ENCODE measurements at places on chromosomes 4 and X.

DNA sequence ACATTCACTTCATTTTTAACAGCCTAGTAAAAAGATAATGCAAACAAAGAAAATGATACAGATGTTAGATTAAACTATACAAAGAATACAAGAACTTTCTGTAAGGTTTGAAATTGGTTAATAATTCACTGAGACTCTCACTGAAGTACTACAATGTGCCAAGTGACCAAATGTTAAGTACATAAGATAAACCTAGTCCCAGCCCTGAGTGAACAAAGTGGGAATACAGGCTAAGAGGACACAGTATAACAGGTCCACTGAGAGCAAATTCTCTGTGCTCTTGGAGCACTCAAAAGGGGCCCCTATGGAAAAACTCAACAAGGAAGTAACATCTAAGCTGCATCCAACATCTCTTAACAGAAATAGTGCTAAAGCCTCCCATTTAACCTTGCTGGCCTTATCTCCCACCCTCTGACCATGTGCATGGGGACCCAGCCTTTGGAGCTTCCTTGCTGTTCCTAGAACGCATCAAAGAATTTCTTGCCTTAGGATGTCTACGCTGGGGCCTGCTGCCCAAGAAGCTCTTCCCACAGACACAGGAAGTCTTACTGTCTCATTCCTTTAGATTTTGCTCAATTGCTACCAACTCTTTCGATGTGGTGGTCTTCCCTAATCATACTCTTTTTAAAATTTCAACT is 113.4 kb downstream of the ZAR1 start:
- DNase-seq = no peak

- DNase-seq = no peak
Measured at GRCh38 chr4:131531087-131531486, 1618.0 kb upstream of the PCDH10 start.

DNA sequence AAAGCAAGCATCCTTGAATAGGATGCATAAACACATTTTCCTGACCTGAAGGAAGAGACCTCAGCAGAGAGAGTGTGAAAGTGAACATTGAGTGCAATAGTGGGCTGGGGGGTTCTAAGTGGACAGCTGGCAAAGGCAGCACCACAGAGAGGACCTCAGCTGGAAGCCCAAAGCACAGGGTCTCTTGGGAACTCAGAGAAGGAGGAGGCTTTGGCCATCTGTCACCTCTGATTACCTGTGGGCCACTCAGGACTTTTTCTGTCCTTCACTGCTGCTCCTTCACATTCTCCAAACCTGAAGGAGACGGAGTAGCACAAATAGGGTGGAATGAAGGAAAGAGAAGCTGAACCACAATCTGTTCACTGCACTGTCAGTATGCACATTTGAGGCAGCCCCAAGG is 37.9 kb upstream of the FAT4 start:
- no peak for DNase-seq

- no peak for DNase-seq
Measured at GRCh38 chr4:18214411-18215055, 193.0 kb upstream of the LCORL start.

GRCh38 chr4:69518538-69519198 is 23.0 kb upstream of the UGT2B4 start:
- DNase-seq = no peak

- DNase-seq = no peak
Measured at GRCh38 chrX:148681605-148682004, 181.2 kb downstream of the AFF2 start.

DNA sequence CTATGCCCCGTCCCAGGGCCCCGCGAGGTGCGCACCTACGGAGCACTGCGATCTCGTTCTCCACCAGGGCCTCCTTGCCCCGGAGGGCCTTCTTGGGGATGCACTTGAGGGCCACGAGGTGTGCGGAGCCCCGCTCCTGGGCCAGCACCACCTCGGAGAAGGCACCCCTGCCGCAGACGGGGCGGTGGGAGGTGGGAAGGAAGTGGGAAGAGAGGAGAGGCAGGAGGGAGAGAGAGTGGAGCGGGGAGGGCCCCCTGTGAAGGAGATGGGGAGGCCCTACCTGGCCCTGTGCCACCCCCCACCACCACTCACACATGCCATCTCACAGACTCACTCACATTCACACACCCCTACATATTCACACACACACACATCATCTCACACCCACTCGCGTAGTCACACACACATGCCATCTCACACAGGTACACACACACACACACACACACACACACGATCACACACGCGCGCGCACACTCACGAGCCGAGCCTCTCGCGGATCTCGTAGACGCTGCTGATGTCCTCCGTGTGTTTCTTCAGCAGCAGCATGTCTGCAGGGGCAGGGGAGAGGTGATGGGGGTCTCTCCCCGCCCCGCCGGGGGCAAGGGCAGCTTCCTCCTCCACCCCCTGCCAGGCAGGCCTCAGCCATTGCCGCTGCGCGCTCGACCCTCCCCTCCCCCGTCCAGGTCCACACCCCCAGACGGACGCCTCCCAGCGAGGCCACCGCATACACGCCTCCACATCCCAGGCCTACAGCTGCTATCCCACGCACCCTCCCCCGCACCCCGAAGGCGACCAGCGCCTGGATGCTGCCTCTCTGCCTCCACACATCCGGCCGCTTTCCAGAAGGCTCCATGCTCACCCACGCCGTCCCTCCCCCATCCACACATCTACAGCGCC is 834 bp downstream of the PNCK start:
- DNase-seq = no peak

DNA sequence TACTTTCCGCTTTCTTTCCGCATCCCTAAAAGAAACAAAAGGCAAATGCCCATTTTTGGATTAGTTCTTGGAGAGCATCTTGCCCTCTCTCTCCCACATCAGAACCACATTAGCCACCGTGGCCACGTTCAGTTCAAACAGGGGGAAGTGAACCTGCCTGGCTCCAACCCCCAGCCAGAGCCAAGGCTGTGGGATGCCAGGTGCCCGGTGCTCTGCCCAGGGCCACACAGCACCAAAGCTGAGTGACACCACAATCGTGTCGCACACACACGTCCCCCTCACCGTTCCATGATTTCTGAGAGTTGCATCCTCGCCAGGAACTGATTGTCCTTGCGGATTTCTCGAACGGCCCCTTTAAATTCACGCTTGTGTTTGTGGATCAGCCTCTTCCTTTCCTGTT is 24.3 kb downstream of the NOP14 start:
- DNase-seq = no peak

DNA sequence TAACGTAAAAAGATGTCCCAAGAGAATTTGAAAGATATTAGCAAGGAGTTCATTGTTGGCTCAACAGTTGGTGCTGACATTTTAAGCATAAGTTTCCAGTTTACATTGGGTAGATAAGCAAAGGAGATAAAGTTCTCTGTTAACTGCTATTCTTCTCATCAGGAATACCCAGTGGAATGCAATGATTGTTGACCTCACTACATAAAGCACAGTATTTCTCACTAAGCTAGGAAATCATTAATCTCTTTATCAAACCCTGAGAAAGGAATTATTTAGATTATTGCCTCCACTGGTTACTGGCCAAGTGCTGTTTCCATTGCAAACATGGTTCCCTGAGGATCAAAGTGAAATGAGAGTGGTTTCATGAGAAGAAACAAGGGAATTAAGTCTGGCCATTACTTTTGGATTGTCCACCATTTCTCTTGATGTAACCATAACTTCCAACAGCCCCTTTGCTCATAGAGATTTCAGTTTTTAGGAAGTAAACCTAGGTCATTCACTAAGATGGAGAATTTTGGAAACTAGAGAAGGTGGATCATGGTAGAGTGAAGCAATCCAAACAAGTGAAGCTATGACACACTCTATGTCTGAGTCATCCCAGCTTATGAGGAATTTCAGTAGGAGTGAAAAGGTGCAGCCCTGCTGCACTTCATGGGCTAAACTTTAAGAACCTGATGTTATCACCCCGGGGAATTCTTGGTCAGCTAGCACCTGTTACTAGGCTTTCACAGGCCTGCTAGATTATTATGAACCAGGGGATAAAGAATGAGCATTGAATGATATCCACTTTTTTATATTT is 163.4 kb downstream of the AREG start:
- no peak for DNase-seq

- DNase-seq = no peak
Measured at GRCh38 chr4:80266902-80267380, 477 bp downstream of the FGF5 start.

DNA sequence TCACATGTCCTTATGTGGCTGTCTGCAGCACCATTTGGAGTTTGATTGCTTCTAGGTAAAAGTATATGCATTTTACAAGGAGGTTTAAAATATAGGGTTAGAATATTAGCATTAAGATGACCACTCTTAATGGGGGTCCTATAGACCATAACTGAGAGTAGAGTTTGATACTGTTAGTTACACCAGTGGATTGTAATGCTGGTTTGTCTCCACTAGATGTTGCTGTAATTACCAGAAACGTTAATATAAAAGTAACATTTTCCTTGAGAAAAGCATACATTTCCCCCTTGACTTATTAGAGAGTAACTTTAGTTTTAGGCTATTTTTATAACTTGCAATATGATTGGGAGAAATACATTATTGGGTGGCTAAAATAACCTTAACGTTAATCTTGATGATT is 93.0 kb downstream of the ZXDA start:
- no peak for DNase-seq
